ENCODE measurements at places on chromosomes 3 and 15.

GRCh38 chr3:13145131-13145825 is 72.0 kb upstream of the IQSEC1 start:
- no peak for DNase-seq

DNA sequence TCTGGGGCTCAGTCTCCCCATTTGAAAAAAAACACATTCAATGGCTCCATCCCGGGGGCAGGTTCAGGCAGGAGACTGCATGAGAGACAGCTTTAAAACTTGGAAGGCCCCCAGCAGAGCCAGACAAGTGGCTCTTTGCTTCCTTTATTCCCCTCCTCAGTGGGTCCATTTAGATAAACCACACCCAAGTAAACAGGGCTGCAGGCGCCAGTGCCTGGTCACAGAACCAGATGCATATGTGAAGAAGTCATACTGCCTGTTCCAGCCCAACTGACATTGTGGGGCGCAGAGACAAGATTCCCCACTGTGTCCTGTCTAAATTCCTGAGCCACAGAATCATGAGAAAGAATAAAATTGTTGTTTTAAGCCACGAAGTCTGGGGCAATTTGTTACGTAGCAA is 9.0 kb downstream of the FBN1 start:
- no peak for DNase-seq

DNA sequence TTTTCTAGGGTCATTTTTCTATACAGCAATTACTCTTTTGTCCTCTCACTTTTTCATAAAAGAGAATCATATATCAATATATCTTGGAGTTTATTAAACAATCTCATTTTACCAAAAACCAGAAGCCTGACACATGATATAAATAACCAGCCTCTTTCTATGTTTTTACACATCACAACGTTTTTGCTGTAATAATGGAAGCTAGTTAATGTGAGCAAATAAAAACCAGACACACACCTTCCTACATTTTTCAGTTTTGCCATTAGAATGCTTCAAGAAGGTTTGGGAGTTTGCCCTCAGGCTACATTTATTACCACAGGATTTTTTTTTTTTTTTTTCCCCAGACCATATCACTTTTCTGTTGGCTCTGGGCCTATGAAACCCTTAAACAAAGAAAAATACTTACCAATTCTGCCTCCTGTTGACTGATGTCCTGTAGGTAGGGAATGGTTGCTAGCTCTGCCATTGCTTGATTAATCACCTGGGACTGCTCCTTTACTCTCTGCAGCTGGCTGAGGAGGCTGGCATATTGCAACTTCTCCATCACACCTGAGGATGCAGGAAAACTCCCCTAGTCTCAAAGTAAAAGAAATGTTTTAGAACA is 165.5 kb downstream of the ECT2 start:
- DNase-seq, result no peak

DNA sequence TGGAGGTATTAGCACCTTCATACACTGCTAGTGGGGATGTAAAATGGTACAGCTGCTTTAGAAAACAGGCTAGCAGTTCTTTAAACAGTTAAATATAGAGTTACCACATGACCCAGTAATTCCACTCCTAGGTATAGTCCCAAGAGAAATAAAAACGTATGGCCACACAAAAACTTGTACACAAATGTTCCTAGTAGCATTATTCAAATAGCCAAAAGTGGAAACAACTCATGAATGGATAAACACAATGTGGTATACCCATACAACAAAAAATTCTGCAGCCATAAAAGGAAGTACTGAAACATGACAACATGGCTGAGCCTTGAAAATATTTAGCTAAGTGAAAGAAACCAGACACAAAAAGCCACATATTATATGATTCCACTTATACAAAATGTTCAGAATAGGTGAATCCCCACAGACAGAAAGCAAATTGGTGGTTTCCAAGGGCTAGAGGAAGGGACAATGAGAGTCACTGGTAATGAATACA is 40.8 kb upstream of the KLF13 start:
- no peak for DNase-seq

- no peak for DNase-seq
Observed at GRCh38 chr3:182364323-182364722, 429.0 kb upstream of the ATP11B start.

- DNase-seq, result no peak
Observed at GRCh38 chr3:160180581-160181216, 44.5 kb upstream of the C3orf80 start.

All from foreskin melanocyte (primary cell).